ENCODE measurements at places on chromosomes 7 and 10.

- no peak for DNase-seq
These were observed 7.7 kb upstream of the GUSB start for GRCh38 chr7:65989694-65990080.

- no peak for DNase-seq
These were observed 42.8 kb upstream of the RABGEF1 start for GRCh38 chr7:66697449-66698438.

DNA sequence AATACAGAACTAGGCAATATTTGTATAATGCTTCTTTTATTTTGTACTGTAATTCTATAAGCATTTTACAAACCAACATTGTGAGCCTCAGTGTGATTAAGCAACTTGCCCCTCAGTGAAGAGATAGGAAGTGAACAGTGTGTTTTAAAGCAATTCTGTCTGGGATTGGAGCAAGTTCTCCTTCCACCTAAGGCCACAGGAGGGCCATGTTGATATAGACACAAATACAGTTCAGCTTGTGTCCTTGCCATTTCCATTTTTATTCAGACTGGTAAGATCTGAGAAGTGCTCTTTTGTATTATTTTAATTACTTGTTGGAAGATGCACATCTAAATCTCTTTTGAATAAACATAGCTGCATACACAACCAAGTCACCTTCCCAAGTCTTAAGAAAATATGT, 416.3 kb upstream of the COBL start:
- DNase-seq, result no peak

DNA sequence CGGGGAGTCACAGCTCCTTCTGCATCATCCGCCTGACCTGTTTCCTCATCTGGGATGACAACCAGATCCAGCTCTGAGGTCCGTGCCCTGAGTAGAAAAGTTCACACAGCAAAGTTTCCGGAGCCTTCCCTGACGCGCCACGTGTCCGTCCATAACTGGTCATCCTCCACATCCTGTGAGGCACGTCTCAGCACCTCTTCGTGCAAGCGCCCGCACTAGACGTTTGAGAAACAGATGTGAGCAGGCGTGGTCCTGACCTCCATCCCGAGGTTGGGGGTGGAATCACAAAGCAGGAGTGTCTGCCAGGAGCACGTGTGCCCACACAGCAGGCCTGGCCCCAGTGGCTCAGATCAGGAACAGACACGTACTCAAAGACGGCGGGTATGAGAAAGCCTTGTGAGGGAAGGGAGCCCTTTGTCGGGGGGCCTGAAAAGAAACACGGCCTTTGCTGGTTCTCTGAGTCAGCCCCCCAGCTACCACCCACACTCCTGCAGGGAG, 520.8 kb downstream of the DNAJB6 start:
- DNase-seq, result no peak

- no peak for DNase-seq
These were observed 1027.7 kb downstream of the LRMDA start for GRCh38 chr10:76459016-76459730.

- no peak for DNase-seq
These were observed 6.4 kb downstream of the KCNMA1 start for GRCh38 chr10:77631241-77631640.

DNA sequence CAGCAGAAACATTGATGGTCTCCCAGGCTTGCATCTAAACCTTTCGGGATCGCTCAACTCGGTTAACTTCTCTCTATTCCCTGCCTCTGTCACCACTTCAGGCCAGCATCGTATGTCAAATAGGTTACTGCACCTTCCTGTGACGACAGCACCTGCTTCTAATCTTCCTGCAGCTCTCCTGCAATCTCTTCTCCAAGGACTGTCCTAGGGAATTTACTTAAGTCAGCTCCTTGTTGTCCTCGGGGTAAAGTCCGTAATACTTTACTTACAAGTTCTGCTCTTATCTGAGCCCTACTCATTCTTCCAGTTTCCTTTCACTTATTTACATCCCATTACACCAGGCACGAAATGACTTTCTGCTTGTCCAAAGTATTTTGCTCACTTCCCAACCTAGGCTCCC, 372.7 kb upstream of the AKR1E2 start:
- DNase-seq, result no peak

GRCh38 chr10:49037187-49037586, 78.1 kb downstream of the VSTM4 start:
- no peak for DNase-seq

GRCh38 chr7:32243687-32244290, 173.6 kb upstream of the PDE1C start:
- DNase-seq, result no peak

DNA sequence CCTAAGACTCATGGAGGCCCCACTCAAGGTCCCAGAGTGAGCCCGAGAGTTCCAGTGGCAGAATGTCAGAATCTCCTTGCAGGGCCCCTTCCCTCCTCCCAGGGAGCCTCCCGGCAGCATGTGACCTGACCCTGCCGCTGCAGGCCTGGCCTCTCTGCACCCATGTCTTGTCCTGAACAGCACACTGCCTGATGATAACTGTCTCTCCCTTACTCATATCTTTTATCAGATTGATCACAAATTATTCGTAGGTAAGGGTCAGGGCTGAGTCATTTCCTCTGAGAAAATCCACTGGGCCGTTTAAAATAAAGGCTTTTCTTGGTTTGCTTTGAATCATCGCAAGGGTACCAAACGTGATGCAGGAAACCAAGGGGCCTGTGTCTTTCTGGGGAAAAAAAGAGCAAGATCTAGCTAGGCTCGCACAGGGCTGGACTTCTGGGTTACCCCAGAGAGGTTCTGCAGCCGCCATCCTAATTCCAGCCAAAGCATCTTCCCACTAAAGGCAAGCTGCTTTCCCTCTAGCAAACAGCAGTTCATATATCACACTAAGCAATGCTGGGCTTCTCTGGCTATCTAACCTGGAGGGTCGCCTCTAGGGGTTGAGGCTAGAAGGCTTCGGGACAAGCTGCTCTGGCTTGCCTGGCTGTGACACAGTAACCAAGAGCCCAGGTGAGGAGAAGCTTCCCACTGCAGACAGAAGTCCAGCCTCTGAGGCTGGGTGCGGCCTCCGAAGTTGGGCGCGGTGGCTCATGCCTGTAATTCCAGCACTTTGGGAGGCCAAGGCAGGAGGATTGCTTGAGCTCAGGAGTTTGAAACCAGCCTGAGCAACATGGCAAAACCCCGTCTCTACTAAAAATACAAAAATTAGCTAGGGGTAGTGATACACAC, 104.9 kb downstream of the SPDYE5 start:
- DNase-seq, result no peak

Measured in iPS DF 6.9 (cell line).